Hindlimb muscle (tissue), 1 donor: ENCODE measurements at places on chromosomes 12 and 14. TPM values are rescaled to one million over a fixed set of nuclear protein-coding genes. Genes with fewer than 3 reads are reported as not detected.

Gene KRT79
- 0.41 TPM for polyA plus RNA-seq

Gene STAC3
- polyA plus RNA-seq, result 476 TPM

Gene MMP17
- polyA plus RNA-seq, result 6.5 TPM

Gene USP44
- polyA plus RNA-seq, result 1.1 TPM

Gene RNASE7
- 0.14 TPM for polyA plus RNA-seq

Gene FAM222A
- 11.0 TPM for polyA plus RNA-seq
